Activated CD8-positive, alpha-beta T cell treated with anti-CD3 and anti-CD28 coated beads, Interleukin-2, amount 10 ng/mL, durations not matched to agents 7 days and 5 days (primary cell): ENCODE measurements at places on chromosomes 7 and 10.

DNA sequence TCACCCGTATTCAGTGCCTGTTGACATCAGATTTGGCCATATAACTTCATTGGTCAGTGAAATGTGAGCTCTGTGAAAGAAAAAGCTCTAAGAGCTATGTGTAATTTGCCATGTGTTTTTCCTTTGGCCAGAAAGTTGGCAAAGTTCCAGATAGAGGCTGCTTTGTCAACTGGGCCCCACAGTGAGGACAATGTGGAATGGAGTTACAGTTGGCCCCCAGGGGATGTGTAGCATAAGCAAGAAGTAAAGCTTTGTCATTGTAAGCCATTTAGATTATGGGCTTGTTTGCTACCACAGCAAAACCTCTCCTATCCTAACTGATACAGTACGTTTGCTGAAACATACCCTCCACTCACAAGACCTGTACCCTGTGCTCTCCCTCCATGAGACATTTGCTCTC is 119.1 kb upstream of the HABP2 start:
- DNase-seq = no peak

GRCh38 chr10:82358486-82359099 is 483.6 kb downstream of the NRG3 start:
- no peak for DNase-seq

- DNase-seq = no peak
Measured at GRCh38 chr7:3149231-3149995, 105.7 kb upstream of the CARD11 start.

DNA sequence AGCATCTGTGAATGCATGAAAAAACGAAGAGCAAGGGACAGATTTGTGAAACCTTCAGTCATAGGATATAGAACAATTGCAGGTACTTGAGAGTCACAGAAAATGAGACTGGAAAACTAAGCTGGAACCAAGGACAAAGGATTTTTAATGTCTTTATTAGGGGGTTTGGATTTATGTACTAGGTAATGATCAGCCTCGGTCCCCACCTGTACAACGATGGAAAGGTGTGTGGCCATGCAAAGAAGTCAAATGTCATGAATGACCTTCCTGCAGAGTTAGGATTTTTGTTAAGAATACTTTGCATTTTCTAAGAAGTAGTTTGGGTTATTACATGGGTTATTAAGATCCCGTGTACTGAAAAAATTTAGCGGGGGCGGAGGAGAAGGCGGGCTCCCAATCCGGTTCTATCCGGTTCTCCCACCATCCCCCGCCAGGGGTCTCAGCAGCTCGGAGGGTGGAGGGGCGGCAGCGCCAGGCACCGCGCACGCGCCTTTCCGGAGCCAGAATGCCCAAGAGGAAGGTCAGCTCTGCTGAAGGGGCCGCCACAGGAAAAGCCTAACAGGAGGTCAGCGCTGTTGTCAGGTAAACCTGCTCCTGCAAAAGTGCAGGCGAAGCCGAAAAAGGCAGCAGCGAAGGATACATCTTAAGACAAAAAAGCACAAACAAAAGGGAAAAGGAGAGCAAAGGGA is 327.5 kb upstream of the PLXDC2 start:
- DNase-seq = no peak

- no peak for DNase-seq
Measured at GRCh38 chr7:6269527-6269926, 2.9 kb downstream of the CYTH3 start.
